T-helper 17 cell (primary cell): ENCODE measurements at places on chromosomes 7 and 10.

GRCh38 chr10:102280397-102281101 lies 35.2 kb downstream of the GBF1 start:
- no peak for DNase-seq

- no peak for DNase-seq
Observed at GRCh38 chr7:110718503-110719205, 372.3 kb upstream of the LRRN3 start.

- DNase-seq: peak; percentile 17
Observed at GRCh38 chr10:3902054-3902808, 117.2 kb upstream of the KLF6 start.

DNA sequence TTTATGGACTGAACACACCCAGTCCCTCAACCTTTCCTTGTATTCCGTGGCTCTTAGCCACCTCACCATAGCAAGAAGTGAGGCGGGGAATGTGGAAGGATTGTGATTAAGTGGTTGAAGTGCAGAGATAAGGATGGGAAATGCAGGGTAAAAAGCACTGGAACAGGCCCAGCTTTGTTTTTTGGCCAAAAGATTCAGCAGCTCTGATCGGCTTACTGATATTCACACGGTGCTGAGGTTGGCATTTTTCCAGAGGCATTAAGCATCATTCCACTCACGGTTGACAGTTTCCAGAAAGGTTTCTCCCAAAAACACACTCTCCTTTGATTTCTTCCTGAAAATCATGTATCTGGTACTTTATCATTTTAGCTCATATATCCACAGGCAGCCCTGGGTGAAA lies 544.2 kb downstream of the CNTNAP2 start:
- no peak for DNase-seq

DNA sequence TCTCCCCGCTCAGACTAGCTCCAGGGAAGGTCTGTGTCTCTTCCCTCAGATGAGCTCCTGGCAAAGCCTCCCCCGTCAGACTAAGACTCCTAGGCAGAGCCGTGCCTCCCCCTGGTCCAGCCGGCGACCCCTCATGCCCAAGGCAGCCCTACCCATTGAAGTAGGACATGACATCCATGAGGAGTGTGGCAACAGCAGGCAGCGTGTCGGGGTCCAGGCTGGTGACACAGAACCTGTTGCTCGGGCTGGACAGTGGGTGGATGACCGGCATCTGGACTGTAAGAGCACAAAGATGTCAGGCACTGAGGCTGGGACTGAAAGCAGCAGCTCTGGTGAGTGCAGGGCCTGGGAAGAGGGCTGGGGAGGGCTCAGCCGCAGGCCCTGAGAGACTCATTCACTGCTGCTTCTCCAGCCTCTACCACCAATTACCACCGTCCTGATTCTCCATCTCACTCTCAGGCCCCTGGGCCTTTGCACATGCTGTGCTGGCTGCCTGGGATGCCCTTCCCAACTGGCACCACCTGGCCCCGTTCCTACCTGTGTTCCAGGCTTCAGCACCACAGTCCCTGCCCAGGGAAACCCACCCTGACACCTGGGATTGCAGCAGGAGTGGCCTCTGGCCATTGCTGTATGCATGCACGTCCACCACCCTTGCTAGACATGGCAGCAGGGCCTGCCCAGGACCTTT lies 2.8 kb downstream of the PVRIG start:
- DNase-seq: no peak

DNA sequence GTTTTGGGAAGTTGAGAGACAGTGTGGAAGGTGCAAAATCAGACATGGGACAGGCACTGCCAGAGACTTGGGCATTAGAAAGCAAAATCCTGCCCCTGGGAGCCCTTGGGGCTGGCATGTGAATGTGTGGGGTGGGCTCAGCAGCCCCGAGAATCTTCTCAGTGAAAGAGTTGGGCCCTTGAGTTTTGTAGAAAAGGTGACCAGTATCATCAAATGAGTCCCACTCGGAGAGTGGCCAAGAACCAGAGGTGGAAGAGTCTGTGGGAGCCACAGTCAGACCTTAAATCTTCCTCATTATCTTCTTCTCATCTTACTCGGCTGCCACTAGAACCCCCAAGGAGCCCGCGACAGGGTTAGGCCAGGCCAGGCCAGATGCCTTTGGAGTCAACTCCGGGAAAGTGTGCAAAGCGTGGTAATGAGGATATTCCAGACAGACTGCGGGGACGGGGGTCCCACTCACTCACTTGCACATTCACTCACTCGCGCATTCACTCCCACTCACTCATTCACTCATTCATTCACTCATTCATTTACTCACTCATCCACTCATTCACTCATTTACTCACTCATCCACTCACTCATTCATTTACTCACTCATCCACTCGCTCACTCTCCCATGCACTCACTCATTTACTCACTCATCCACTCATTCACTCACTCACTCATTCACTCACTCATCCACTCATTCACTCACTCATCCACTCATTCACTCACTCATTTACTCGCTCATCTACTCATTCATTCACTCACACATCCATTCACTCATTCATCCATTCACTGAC lies 74.9 kb downstream of the CARD11 start:
- no peak for DNase-seq

- no peak for DNase-seq
Observed at GRCh38 chr7:152366662-152367061, 69.1 kb downstream of the KMT2C start.

DNA sequence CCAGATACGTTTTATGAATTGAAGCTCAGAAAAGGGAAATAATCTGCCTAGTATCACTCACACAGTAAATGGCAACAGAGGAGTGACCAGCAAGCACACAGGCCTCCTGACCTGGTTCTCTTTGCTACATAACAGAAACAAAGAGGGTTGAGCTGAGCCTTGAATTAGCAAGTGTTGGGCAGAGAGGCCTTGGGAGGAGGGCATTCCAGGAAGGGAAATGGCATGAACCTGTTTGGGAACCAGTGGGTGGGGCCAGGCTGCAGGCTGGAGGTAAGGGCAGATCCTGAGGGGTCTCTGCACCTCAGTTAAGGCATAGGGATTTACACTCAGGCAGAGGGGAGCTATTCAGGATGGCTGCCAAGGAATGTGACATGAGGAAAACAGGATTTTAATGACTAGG lies 24.8 kb upstream of the CYCS start:
- DNase-seq: no peak

- no peak for DNase-seq
Observed at GRCh38 chr7:47478017-47478344, 103.9 kb downstream of the TNS3 start.

- peak; percentile 96 for DNase-seq
Observed at GRCh38 chr10:124916585-124917427, 25.1 kb upstream of the ZRANB1 start.

- DNase-seq: peak; percentile 21
Observed at GRCh38 chr10:25080880-25081581, 64.6 kb downstream of the THNSL1 start.

GRCh38 chr7:23167691-23168090 lies 14.2 kb upstream of the NUP42 start:
- DNase-seq: no peak

DNA sequence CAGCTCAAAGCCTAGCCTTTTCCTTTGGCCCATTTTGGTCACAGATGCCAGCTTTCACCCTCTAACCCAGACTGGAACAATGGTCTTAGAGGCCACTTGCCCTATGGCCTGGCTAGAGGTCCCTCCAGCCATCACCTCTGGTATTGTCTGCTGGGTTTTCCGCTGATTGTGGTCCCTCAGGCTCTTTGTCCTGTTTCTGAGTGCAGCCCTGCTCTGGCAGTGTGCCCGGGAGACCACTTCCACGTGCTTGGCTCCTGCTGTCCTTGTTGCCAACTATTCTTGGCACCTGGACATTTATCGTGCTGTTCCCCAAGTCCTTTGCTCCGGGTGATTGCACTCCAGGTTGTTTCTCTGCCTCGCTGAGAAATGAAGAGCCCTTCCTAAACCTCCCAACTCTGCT lies 53.3 kb upstream of the FAM180A start:
- no peak for DNase-seq

GRCh38 chr10:34434119-34434594 lies 380.9 kb downstream of the PARD3 start:
- DNase-seq: no peak

DNA sequence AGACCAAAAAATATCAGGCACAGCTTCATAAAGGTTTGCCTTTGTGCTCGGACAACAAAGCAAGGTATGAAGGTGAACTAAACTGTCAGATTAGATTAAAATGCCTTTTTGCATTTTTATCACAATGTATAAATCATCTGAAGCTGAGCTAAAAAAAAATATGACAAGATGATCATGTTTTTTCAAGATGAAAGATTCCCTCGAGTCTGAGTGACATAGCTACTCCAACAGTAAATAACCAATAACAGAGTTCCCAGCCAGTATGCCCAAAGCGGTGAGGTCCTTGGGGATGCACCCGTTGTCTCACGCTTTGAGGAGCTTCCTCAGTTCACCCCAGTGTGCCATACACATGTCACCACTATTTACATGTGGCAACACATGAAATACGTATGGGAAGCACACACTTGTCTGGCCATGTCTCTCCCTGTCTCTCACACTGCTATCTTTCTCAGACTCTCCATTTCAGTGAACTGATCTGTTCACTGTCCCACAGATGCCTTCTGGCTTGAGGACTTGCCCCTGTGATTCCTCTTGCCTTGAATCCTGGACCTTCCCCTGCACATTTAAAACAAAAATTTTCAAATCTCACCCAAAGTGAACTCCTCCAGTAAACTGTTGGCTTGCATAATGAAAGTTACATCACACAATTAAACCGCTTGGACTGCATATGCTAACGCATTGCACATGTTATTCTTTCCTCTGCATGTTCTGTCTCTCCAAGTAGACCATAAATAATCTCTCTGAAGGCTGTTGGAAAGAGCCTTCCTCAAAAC lies 2.6 kb upstream of the PIK3CG start:
- no peak for DNase-seq

GRCh38 chr7:143385891-143386781 lies 5.0 kb downstream of the ZYX start:
- no peak for DNase-seq

GRCh38 chr10:6988654-6989053 lies 408.6 kb upstream of the PRKCQ start:
- DNase-seq: no peak

DNA sequence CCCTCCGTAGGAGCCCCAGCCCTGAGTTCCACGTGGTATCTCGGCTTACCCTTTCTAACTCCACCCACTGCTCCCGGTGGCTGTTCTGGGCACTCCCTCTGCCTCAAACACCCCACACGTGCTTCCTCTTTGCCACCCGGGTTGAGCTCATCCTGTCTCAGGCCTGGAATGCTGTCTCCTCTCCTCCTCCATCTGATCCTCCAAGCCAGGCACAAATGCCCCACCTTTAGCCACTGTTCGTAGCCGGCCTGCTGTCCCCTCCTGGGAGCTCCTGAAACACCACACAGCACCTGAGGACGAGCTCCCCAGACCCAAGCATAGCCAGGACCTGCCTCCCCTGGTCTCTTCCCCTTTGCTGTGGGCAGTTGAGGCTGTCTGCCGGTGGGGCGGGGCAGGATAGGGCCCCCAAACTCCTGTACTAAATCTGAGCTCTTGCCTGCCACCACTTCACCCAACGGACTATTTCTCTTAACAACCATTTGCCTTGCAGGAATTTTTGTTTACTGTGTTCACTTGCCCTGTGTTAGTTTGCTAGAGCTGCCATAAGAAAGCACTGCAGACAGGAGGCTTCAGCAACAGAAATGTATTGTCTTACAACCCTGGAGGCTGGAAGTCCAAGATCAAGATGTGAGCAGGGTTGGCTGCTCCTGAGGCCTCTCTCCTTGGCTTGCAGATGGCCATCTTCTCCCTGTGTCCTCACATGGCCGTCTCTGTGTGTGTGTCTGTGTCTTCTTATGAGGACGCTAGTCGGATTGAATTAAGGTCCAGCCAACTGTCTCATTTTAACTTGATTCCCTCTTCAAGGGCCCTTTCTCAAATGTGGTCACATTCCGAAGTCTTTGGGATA lies 58.3 kb upstream of the SHH start:
- no peak for DNase-seq

DNA sequence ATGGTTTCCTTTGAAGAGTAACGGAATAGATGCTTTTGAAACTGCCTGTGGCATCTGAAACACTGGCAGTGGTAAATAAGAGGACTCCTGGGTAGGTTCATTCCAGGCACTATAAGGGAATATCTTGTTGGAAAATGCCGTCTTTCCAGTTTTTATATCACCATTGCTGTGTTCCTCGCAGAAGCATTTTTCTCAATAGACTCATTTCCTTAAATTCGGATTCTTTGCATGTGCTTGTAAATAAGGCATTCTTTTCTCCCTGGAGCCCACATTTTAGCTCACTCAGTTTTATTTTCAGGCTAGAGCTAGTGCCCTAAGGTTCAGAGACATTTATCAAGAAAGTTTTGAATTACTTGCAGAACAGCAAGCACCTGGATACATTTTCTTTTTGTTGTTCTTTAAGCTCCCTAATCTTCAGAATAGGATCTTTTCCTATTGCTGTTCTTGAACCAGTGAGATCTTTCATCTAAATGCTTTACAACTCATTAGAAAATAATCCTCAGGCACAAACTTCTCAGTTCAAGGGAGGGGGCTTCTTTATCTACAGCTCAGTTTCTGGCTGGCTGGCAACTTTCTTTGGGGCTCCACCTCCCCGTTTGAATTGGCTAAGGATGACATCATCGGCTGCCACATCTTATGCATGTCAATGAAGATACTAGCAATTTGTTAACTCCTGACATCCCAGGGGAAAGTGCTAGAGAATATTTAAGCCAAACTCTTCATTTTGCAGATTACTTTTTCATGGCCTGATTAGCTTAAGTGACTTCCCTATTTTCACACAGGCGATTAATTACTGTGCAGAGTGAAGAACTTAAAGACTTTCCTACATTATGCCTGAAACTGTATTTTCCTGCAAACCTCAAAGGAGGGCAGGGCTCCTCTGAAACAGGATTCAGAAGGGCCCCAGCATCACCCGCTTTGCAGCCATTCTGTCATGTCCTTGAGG lies 133.7 kb upstream of the RSU1 start:
- DNase-seq: no peak

DNA sequence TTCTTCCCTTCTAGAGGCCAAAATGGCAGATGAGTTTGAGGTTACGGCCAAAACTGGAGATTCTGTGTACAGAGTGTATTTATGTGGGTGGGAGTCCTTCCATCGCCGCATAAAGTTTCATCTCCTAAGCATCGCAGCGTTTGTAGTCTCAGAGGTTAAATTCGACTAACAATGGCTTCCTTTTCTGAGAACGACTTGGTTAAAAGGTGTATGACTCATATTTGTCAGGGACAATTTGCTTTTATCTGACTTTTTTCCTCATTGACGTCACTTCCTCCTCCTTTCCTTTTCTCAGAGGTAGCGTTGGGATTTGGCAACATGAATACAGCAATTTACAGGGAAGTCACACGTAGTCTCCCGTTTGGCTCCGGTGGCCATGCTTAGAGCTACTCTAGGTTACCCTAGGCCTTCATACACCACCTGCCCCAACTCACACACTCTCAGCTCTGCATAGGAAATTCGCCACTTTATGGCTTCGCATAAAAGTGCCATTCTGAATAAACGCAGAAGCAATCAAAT lies 37.6 kb upstream of the TCF7L2 start:
- no peak for DNase-seq

GRCh38 chr10:98621630-98622029 lies 174.9 kb upstream of the HPS1 start:
- DNase-seq: no peak

GRCh38 chr7:130366564-130366963 lies 13.7 kb upstream of the CPA1 start:
- no peak for DNase-seq
